ENCODE measurements at places on chromosomes 11 and 22.

DNA sequence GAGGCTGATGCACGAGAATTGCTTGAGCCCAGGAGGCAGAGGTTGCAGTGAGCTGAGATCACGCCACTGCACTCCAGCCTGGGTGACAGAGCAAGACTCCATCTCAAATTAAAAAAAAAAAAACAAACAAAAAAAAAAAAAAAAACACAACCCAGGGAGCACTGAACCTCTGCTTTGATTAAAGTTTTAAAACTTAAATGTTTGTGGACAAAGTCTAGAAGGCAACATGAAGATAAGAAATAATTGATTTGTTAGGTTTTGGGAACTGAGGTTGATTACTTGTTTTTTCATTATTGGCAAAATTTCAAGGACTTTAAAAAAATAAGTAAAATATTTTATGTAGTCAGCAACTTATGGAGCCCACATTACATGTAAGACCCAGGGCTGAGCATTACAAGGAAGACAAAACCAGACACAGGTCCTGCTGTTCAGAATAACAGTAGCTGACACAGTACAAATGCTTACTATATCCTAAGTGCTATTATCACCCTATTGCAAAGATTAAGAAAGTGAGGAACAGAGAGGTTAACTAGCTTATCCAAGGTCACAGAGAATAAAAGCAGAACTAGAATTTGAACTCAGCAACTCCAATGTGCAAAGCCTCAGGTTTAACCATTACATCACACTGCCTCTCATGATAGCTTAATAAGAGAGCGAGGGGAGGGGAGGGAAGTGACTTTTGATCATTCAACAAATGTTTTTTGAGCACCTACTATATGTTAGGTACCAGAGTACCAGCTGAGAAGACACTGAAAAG, 2.3 kb upstream of the CRY2 start:
- no peak for DNase-seq

- no peak for DNase-seq
These were observed 400.0 kb downstream of the LARGE1 start for GRCh38 chr22:33519974-33520903.

GRCh38 chr11:99773646-99774045, 752.9 kb downstream of the CNTN5 start:
- no peak for DNase-seq

GRCh38 chr11:66880496-66881450, 23.9 kb downstream of the LRFN4 start:
- no peak for DNase-seq

DNA sequence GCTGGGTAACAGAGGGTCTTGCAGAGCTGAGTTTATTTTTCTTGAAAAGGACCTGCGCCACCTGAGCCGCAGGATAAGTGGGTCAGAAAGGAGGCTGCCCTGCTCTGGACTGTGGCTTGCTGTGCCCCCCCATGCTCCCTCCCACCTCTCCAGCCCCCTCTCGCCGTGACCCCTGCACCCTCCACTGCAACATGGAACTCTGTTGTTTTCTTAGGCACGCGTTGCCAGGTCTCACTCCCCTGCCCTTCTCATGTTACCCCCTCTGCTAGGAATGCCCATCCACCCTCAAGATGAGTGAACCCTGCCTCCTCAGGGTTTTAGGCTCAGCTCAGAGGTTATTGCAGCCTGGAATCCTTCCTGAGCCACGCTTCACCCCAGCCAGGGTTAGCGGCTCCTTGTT, 10.8 kb downstream of the ETS1 start:
- no peak for DNase-seq

- DNase-seq = no peak
These were observed 461.7 kb upstream of the TENM4 start for GRCh38 chr11:79902493-79902892.

DNA sequence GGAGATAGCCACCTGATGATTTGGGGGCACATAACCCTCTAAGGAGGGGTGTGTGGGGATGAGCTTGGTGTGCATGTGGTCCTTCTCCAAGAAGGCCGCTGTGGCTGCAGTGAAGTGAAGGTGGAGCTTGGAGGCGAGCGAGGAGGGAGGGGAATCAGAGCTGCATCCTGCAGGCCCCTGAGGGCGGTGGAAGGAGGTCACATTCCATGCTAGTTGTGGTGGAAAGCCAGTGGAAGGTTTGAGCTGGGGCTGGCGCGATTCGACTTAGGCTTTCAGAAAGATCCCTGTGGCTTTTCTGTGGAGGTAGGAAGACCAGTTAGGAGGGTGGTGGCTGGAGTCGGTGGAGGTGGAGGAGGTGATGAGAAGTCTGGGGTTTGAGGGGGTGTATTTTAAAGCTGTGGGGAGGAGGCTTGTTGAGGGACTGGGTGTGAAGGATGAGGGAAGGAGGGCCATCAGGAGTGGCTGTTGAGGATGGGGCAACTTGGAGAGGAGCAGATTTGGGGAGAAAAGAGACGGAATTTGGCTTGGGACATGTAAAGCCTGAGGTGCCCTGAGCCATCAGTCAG, 62.0 kb downstream of the TBC1D22A start:
- DNase-seq = no peak

DNA sequence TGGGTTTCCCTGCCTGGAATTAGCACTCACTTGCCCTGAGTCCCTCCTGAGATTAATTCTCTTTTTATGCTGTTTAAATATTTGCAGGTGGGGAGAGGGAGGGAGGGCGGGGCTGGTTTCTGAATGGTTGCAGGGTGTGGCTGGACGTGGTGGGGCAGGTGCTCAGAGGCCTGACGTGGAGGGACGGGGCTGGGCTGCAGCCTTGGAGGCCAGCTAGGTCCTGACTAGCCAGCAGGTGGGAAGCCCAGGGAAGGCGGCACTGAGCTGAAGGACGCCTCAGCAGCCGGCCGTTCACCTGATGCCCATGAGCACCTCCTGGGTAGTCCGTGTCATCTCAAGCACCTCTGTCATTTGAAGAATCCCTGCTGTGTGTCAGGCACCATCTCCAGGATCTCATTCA, 21.3 kb downstream of the SGSM1 start:
- DNase-seq = no peak

DNA sequence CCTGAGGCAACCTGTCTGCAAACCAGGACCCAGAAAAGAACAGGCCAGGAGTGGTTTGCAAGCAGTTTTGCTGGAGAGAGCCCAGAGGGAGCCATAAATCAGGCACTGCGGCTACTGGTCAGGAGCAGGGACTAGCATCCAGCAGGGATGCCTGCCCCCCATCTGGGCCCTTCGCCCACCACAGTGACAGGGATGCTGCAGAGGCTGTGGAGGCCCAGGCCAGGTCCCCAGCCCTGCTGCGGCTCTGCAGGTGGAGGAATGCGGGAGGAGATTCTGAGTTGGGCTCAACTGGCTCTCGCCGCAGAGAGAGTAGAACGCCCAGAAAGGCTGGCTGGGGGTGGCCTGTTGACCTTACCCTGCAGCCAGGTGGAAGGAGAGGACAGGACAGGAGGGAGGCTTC, 16.4 kb upstream of the NEFH start:
- no peak for DNase-seq

- DNase-seq = no peak
These were observed 15.8 kb downstream of the DGKZ start for GRCh38 chr11:46363031-46363407.

DNA sequence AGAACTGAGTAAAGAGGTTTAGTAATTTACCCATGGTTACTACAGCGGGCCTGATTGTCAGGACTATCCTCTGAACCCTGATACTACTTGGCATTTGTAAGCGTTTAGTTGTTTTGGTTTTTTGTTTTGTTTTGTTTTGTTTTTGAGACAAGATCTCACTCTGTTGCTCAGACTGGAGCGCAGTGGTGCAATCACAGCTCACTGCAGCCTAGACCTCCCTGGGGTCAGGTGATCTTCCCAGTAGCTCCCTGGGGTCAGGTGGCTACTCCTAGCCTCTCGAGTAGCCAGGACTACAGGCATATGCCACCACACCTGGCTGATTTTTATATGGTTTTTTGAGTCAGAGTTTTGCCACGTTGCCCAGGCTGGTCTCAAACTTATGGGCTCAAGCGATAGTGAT, 118.6 kb downstream of the WNT11 start:
- no peak for DNase-seq
